Activated T-cell treated with anti-CD3 and anti-CD28 coated beads, Interleukin-2, amount 50 U/mL, for 72 hours (primary cell): ENCODE measurements at places on chromosomes 6 and 20. TPM values are rescaled to one million over a fixed set of nuclear protein-coding genes. Genes with fewer than 3 reads are reported as not detected.

DNA sequence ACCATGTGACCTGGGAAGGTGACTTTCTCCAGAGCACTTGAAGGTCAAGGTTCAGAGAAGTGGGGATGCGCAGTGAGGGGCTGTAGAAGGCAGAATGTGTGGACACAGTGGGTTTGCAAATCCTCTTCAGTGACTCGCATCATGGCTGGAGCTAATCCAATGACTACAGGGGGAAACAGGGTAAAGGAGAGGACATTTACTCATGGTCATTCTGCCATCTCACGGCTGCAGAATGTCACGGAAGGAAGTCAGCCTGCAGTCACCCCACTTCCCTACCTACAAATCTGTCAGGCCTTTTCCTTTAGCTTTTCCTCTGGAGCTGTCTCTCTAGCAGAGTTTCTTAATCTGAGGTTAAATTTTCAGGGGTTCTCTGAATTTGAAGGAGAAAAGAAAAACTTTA is 337.6 kb downstream of the CDC5L start:
- H3K27me3 ChIP-seq, result no peaks in the 10 kb centered on the region
- no peaks in the 10 kb centered on the region for H3K4me1 ChIP-seq
- H3K27ac ChIP-seq, result no peak overlapping the region
- DNase-seq, result no peak
- H3K36me3 ChIP-seq, result no peaks in the 10 kb centered on the region

GRCh38 chr20:24465730-24466129 is 3.7 kb upstream of the SYNDIG1 start:
- no peaks in the 10 kb centered on the region for H3K4me1 ChIP-seq
- H3K4me3 ChIP-seq, result no peak overlapping the region
- H3K36me3 ChIP-seq, result no peaks in the 10 kb centered on the region
- peaks cover 19% of the 10 kb centered on the region for H3K27me3 ChIP-seq
- no peak for DNase-seq
- H3K27ac ChIP-seq, result no peak overlapping the region

- H3K27ac ChIP-seq, result no peak overlapping the region
- no peak for DNase-seq
- H3K36me3 ChIP-seq, result peaks cover 2% of the 10 kb centered on the region
These were observed 51.9 kb downstream of the RPF2 start for GRCh38 chr6:111033628-111034289.

The TRAPPC3L gene
- not detected for total RNA-seq

DNA sequence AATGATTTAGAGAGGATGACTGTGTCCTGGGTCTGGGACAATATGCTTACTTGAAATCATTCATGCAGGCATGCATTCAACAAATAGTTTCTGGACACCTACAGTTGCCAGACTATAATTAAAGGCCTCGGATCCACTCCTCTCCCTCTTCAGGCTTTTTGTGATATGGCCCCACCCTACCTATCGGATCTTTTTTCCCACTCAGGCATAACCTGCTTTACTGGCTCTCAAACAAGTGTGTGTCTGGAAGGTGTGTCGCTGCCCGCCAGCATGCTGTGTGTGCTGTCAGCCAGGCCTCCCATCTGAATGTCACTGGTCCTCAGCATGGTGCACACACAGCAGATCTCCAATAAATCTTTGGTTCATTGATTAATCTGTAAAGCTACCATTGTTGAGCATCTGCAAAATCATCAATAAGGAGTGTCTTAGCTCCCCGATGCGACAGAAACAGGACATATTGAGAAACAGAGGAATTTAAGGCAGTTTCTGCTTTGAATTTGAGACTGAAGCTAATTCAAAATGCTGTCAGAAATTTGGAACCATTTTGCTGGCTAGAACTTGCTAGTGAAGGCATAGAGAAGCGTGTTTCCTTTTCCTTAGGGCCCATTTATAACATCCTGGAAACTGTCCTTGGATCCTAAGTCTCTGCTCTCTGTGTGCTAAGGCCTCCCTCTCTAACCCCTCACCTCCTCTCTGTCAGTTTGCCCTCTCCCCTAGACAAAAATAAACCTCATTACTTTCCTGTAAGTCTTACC is 23.5 kb upstream of the CCN6 start:
- H3K27me3 ChIP-seq, result no peaks in the 10 kb centered on the region
- DNase-seq, result no peak
- H3K4me3 ChIP-seq, result no peak overlapping the region
- H3K4me1 ChIP-seq, result peaks cover 87% of the 10 kb centered on the region

The ACTL10 gene
- total RNA-seq, result 1.4 TPM
